Neural crest cell (in vitro differentiated cells): ENCODE measurements at places on chromosomes 11 and 22. TPM values are rescaled to one million over a fixed set of nuclear protein-coding genes. Genes with fewer than 3 reads are reported as not detected.

GRCh38 chr11:119847853-119848252 lies 118.9 kb upstream of the NECTIN1 start:
- H3K27me3 ChIP-seq: no peaks in the 10 kb centered on the region
- H3K4me3 ChIP-seq: no peak overlapping the region
- no peaks in the 10 kb centered on the region for H3K36me3 ChIP-seq
- H3K27ac ChIP-seq: no peak overlapping the region
- peaks cover 3% of the 10 kb centered on the region for H3K4me1 ChIP-seq

ZP1 gene
- not detected in 2 replicates for total RNA-seq

GRCh38 chr11:20049231-20049630 lies 111.0 kb downstream of the DBX1 start:
- H3K36me3 ChIP-seq: peaks cover 2% of the 10 kb centered on the region
- H3K4me1 ChIP-seq: peaks cover 28% of the 10 kb centered on the region
- no peak overlapping the region for H3K4me3 ChIP-seq
- H3K27me3 ChIP-seq: no peaks in the 10 kb centered on the region

DNA sequence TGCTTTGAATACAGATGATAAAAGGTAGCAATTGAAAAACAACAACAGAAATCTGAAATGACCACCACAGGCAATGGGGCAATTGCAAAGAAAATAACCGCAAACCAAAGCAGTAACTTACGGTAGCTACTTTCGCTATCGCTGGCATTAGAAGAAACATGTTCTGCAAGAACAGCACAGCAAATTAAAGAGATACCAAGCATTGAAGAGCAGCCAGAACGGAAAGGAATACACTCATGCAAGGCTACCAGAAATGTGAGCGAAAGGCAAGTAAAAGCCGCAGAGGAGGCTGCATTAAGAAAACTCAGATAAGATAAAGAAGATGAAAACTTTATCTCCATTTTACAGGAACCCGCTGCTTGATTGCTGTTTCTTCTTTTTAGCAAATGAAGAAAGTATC lies 194.1 kb upstream of the CCDC90B start:
- DNase-seq: no peak
- peaks cover 3% of the 10 kb centered on the region for H3K36me3 ChIP-seq
- no peaks in the 10 kb centered on the region for H3K27me3 ChIP-seq
- no peak overlapping the region for H3K27ac ChIP-seq
- peaks cover 32% of the 10 kb centered on the region for H3K4me1 ChIP-seq

DNA sequence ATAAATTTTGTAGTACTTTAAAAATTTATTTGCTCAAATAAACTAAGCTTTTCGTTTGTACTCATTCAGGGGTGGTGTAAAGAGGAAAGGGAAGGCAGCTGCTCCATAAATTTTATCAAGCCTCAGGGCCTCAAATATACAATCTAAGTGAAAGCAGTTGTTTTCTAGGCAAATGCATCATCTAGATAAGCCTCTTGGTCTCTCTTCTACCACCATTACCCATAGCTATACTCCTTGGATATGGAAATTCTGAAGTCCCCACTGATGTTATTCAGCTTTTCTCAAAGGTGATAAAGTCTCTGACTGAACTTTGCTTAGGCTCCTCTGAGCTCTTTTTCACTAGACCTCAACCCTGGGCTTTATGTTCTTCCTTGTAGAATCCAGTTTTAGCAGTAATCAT lies 1313.1 kb downstream of the JRKL start:
- no peak overlapping the region for H3K4me3 ChIP-seq
- no peak for DNase-seq
- no peaks in the 10 kb centered on the region for H3K27me3 ChIP-seq
- no peaks in the 10 kb centered on the region for H3K36me3 ChIP-seq

NCR3LG1 gene
- 18.8 and 20.9 TPM in 2 replicates for total RNA-seq

DNA sequence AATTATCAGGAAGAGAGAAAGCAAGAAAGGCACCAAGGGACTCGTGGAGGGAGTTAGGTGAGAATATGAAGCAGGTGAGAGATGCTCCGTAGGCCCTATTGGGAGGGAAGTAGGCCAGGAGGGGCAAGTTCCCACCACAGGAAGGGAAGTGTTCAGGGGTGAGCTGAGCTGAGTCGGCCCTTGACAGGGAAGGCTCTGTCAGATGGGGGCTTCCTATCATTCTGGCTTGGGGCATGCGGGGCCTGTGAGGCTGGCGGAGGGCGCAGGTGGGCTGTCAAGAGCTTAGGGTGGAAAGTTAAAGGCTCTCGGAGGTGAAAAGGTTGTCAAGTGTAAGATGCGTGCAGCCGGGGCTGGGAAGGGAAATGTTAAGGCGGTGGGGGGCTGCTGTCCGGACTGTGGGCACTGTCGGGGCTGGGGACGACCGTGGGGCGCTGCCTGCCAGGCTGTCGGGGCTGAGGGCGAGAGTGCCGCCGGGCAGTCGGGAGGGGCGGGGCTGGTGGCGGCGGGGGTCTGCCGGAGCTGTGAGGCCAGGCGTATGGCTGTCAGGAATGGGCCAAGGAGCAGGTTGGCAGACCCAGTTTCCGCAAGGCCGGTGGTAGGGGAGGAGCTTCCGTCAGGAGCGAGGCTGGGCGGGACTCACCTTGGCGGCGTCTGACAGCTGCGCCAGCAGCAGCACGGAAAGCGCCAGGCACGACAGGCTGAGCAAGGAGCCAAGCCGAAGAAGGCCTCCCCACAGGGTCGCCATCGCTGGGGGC lies 496 bp downstream of the TMEM9B start:
- H3K4me3 ChIP-seq: peak overlapping the region; percentile 88
- H3K36me3 ChIP-seq: no peaks in the 10 kb centered on the region
- no peaks in the 10 kb centered on the region for H3K27me3 ChIP-seq

OTOG gene
- not detected in 2 replicates for total RNA-seq

C11orf97 gene
- total RNA-seq: not detected in 2 replicates

DNA sequence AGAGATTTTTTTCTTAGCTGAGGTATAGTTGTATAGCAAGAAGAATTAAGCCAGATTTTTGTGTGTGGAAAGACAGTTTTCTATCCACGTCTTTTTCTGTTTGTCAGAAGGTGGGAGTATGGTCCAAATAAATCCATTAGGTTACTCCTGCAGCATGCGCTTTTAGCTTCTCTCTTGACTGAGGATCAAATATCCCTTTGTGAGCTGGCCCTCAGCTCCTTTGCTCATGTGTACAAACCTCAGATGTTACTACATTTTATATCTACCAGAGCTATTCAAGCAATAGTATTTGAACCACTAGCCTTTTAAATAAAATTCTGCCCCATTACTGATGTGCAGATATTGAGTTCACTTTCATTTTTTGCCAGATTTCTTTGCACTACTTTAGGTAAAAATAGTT lies 8.8 kb upstream of the SIDT2 start:
- no peaks in the 10 kb centered on the region for H3K27me3 ChIP-seq
- no peak overlapping the region for H3K4me3 ChIP-seq
- DNase-seq: no peak
- H3K27ac ChIP-seq: no peak overlapping the region

DNA sequence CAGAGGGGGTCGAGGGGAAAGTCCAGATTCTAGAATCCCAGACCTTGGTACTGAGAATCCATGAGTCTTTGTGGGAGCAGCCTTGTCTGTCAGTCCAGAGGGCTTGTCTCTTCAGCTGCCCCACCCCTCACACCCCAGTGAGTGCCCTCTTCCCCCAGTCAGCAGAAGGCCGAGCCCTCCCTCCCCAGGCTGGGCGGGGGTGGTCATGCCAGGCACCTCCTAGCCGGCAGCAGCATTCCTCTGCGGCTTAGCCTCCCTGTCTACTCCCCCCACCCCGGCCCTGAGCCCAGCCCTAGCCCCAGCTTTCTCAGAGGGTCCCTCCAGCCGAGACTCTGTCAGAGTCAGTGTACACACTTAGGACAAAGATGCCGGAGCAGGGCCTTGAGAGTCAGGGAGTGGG lies 4.6 kb downstream of the SOX10 start:
- peaks cover 60% of the 10 kb centered on the region for H3K27me3 ChIP-seq
- peak overlapping the region; percentile 87 for H3K27ac ChIP-seq
- H3K4me1 ChIP-seq: peaks cover 38% of the 10 kb centered on the region
- peak overlapping the region; percentile 91 for H3K4me3 ChIP-seq
- DNase-seq: no peak

SH3BP1 gene
- total RNA-seq: 36.4 and 36.6 TPM in 2 replicates

DNA sequence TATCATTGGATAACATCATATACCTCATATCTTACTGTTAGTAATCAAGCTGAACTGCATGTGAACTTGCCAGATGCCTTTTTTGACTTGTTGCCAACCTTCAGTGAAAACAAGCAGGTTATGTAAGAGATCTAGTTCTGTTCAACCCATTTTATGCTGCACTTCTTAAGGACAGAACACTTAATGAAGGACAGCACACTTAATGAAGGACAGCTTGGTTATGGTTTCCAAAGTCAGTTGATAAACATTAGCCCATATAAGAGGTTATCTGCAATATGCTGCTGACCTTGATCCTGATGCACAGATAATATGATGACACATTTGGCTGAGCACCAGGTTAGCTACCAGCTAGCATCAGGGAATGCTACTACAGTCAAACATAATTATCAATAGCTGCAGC lies 358.7 kb upstream of the PDGFD start:
- no peak for DNase-seq
- no peak overlapping the region for H3K27ac ChIP-seq
- H3K4me3 ChIP-seq: no peak overlapping the region

GRCh38 chr22:48779661-48780596 lies 1047.7 kb downstream of the BRD1 start:
- peak overlapping the region; percentile 62 for H3K27ac ChIP-seq
- DNase-seq: no peak
- H3K4me1 ChIP-seq: no peaks in the 10 kb centered on the region
- peaks cover 2% of the 10 kb centered on the region for H3K36me3 ChIP-seq

DNA sequence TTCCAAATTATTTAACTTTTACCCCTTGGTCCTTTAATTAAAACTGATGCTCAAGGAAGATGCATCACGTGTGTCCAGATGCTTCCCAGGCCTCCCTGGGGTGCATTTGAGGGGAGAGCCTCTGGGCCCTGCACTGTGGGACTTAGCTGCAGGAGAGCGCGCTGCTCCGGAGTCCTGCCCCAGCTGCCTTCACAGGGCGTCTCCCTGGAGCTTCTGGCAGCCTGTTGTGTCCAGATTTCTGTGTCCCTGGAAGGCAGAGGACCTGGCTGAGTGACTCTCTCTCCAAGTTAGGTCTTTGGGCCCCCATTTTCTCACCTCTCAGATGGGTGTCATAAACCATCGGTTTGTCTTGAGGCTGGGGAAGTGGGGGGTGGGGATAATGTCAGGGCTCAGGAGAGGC lies 3.0 kb downstream of the ARHGAP8 start:
- H3K27ac ChIP-seq: no peak overlapping the region
- no peak for DNase-seq
- no peak overlapping the region for H3K4me3 ChIP-seq
- no peaks in the 10 kb centered on the region for H3K4me1 ChIP-seq

GRCh38 chr11:85096939-85097338 lies 530.2 kb downstream of the DLG2 start:
- H3K27me3 ChIP-seq: no peaks in the 10 kb centered on the region
- H3K4me3 ChIP-seq: no peak overlapping the region
- peak overlapping the region; percentile 45 for H3K27ac ChIP-seq
- no peak for DNase-seq
- no peaks in the 10 kb centered on the region for H3K36me3 ChIP-seq
- H3K4me1 ChIP-seq: no peaks in the 10 kb centered on the region

DNA sequence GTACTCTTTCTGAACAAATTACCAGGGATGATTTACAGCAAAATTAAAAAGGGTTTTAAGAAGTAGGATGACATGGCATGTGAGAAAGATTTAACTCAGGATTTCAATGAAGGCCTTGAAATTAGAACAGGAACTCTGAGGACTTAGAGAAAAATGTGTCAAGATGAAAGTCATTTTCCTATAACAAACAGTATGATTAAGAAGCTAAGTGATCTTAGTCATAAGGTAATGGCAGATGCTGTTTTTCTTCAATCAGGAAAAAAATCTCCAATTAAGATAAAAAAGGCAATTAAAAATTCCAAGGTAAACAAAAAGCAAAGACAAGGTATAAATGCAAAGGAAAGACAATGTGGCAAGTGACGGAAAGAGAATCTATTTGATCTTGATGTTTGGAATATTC lies 73.5 kb downstream of the GAB2 start:
- DNase-seq: no peak
- H3K4me1 ChIP-seq: peaks cover 39% of the 10 kb centered on the region
- H3K4me3 ChIP-seq: no peak overlapping the region

DNA sequence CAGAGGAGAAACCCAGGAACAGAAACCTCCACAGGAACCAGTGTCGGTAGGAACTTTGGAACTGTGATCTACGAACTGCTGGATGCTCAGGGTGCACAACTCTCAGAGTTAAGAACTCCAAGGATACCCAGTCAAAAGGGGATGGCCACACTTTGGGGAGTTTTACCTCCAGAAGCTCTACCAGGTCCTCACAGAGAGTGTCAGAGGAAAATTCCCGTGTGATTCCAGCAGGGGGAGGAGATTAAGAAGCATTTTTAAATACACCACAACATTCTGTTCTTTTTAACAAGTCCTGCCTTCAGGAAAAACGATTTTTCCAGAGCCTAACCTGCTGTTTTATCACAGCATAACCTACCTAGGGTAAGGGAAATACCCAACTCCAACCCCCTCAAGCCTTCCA lies 104.0 kb downstream of the SOX6 start:
- H3K27ac ChIP-seq: no peak overlapping the region
- H3K36me3 ChIP-seq: peaks cover 17% of the 10 kb centered on the region
- H3K27me3 ChIP-seq: no peaks in the 10 kb centered on the region

DNA sequence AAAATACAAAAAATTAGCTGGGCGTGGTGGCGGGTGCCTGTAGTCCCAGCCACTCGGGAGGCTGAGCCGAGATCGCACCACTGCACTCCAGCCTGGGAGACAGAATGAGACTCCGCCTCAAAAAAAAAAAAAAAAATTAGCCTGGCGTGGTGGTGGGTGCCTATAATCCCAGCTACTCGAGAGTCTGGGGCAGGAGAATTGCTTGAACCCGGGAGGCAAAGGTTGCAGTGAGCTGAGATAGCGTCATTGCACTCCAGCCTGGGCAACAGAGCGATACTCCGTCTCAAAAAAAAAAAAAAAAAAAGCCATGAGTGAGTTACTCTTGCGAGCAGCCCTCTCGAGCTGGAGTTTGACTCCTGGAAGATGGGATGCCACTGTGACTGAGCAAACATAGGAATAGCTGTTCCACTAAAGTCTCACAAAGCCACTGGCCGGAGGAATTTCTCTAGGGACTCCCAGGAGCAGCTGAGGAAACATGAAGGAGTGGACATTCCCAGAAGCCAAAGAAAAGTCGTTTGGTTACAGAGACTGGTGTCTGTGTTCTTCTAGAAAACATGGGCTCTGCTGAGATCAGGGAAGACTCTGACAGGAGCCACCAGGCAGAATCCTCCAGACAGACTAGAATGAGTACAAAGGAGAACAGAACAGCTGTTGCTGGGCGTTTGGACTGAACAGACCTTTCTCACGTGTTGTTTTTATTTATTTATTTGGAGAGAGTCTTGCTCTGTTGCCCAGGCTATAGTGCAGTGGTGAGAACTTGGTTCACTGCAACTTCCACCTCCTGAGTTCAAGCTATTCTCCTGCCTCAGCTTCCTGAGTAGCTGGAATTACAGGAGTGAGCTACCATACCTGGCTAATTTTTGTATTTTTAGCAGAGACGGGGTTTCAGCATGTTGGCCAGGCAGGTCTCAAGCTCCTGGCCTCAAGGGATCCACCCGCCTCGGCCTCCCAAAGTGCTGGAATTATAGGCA lies 32.4 kb upstream of the MYH9 start:
- no peaks in the 10 kb centered on the region for H3K27me3 ChIP-seq
- no peak for DNase-seq
- H3K4me3 ChIP-seq: no peak overlapping the region
- H3K36me3 ChIP-seq: no peaks in the 10 kb centered on the region
- H3K4me1 ChIP-seq: peaks cover 19% of the 10 kb centered on the region
